Brain microvascular endothelial cell (primary cell): ENCODE measurements at places on chromosomes 7 and 10.
A peak's percentile ranks its signal among the peaks of the same experiment; 100 is the strongest.

- DNase-seq = peak; percentile 29
Observed at GRCh38 chr10:112967200-112967599, 17.2 kb downstream of the TCF7L2 start.

GRCh38 chr10:62745581-62745980 is 58.9 kb upstream of the ADO start:
- no peak for DNase-seq

DNA sequence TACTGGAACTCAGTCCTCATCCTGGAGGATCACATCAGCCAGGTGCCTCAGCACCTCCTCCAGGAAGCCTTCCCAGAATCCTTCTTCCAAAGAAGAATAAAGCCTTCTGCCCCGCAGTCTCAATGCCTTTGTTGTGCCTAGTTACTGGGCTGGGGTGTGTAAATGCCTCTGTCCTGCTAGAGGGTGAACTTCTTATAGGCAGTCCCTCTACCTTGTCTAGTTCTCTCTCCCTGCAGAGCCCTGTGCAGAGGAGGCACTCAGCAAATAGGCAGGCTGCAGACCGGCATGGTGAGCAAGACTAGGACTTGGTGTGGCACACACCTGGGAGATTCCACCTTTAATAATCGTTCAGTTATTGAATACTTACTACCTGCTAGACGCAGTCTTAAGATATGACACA is 104.7 kb upstream of the PCBD1 start:
- DNase-seq = no peak

DNA sequence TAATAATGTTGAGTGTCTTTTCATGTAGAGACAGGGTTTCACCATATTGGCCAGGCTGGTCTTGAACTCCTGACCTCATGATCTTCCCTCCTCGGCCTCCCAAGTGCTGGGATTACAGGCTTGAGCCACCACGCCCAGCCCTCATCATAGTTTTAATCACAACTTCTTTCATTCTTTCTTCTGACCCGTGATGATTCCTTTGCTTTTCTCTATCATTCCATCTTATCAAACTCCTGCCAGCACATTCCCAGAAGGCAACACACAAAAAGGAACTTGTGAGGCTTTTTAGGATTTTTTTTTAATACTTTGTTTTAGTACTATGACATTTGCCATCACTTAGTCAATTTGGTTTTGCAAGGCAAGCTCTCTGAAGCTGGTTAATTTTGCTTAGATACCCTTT is 77.5 kb upstream of the MEOX2 start:
- no peak for DNase-seq

DNA sequence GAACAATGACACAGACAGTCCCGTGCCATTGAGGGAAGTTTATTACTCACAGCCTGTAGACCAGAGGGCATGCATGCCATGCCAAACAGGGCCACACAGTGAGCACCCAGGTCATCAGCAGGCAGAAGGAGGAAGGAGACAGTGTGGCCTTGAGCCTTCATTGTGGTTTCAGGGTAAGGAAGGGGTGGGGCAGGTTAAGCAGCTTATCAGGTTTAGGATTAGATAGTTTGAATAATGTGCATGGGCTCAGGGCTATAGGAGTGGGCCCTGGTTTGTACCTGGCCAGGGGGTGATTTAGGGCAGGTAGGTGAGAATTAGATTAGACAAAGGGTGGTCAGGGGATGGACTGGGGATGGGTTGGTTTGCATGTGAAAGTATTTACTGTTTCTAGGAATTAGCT is 67.9 kb downstream of the ADCY1 start:
- no peak for DNase-seq

DNA sequence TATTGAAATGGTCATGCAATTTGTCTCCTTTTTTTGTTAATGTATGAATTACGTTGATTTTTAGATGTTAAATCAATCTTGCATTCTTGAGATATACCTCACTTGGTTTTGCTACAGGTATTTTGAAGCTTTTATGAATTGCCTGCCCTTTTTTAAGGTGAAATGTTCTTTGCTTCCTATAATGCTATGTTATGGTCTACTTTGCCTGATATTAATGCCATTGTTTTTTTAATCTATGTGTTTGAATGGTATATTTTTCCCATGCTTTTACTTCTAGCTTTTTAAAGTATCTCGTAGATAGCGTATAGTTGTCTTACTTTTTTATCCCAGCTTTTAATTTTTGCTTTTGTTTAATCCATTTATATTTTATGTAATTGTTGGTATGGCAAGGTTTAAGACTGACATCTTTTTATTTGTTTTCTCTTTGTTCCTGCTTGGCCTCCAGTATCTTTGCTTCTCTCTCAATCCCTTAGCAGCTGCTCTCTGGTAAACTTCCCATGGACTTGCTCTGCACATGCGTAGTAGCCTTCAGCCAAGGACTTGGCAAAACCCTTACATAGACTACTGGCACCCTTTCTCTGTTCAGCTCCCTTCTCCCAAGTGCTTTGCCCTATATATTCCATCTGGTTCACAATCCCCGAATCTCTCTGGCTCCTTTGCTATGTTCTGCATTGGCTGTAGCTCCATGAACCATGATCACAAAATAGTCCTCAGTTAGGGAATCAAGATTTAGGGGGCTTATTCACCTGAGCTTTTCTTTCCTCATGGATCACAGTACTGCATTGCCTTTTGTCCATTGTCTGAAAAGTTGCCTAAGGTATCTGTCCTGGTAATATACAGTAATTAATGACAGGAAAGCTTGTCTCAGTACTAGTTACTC is 8.4 kb downstream of the TRIM24 start:
- DNase-seq = no peak

DNA sequence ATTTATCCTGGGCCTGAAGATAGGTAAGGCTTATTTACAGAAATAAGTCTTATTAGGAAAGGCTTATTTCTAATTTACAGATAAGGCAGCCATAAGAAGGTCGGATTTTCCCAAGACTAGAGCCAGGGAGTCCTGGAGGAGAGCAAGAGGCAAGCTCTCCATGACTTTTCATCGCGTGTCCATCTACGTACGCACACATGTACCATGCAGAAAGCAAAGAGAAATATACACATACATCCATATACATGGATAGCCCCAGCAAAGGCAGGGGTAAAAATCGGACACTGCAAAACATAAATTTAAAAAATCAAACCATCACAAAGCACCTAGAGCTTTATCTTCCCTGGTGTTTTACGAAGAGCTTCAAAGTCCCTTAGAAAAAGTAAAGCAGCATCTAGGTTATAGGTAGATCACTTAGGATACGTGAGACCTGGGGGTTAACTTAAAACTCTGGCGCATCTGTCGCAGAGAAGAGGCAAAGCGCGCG is 25.8 kb upstream of the ZRANB1 start:
- DNase-seq = no peak

- peak; percentile 32 for DNase-seq
Observed at GRCh38 chr7:77199013-77199966, at the start of gene FGL2. FGL2 (minus strand) TSS chr7:77199819; CDS start chr7:77199793, 26 bp downstream.

GRCh38 chr10:77006836-77007511 is 630.6 kb downstream of the KCNMA1 start:
- no peak for DNase-seq

DNA sequence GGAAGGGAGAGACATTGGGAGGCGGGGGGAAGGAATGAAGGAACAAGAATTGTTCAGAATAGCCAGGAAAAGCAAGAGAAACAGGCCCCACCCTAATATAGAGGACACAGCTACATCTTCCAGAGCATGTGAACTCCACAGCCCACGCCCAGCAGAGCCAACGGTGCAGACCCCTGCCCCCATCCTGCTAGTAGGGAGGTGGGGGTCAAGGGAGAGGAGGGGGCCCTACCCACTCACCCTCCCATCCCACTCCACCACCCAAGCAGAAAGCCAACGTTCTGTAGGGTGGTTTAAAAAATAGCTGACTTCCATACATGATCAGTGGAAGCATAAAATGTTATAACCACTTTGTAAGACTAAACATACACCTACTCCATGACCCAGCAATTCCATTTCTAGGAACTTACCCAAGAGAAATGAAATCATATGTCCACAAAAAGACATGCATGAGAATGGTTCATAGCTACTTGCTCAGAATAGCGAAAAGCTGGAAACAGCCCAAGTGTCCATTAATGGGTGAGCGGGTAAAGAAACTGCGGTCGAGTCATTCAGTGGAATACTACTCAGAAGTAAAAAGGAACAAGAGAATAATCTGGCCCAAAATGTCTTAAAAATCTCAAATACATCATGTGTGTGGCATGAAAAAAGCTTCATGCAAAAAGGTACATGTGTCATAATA is 31.8 kb downstream of the CTBP2 start:
- DNase-seq = no peak

DNA sequence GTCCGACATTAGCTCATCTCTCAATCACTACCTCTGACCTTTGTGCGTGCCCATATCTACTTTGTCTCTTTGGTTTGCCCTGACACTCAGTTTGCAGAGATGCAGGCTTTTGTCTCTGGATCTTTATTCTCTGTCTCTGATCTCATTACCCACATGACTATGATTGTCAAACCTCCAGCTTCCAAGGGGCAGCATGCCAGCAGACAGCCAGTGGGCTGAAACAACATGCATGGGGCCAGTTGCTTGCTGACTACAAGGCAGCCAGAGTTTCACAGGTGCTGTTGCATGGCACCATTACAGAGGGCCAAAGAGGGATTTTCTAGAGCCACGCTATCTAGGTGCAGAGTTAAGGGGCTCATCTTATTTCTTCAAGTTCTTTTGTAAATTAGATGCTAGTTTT is 146.2 kb downstream of the SPAG6 start:
- DNase-seq = no peak

- peak; percentile 38 for DNase-seq
Observed at GRCh38 chr10:110852255-110852896, 19.4 kb upstream of the PDCD4 start.

DNA sequence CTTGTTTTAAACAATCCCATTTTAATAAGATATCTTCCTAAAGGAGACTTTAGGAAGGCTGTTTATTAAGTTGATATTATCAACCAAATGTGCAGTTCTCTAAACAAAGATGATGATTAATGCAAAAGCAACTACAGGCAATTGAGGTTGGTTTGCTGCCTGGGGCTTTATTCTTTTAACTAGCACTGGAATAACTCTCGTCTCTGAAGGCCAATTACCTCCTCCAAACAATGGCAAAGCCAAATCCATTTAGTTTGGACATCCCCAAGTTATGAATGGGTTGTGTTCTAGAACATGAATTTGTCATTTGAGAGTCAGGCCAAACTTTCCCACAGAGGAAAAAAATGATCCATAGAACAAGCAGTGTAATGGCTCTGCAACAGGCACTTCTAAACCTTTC is 114.1 kb downstream of the SLC16A9 start:
- no peak for DNase-seq

- no peak for DNase-seq
Observed at GRCh38 chr7:84633-85020, 107.7 kb upstream of the FAM20C start.

DNA sequence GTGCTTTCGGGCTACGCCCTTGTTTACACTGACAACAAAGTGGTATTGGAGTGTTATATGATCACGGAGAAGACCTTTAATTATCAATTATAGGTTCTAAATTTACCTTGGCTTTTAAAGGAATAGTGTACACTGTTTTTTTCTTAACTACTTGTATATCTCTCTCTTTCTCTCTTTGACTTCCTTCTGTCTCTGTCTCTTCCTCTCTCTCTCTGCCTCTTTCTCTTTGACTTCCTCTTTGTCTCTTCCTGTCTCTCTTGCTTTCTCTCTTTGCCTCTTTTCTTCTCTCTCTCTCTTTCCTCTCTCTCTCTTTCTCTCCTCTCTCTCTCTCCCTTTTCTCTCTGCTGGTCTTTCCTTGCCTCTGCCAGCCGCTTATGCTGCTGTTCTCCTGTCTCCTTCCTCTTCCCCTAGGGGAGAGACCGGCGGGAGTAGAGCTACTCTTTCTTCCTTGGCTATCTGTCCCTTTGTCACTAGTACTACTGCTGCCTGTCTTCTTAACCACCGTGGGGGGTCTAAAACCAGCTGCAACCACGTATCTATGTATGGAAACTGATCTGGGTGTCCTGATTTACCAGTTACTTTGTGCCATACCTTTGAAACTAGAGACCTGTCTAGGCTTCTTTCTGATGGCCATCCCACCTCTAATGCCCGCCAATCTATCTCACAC is 36.9 kb upstream of the GSDME start:
- DNase-seq = no peak

- no peak for DNase-seq
Observed at GRCh38 chr7:77426521-77427051, 10.4 kb upstream of the GSAP start.

DNA sequence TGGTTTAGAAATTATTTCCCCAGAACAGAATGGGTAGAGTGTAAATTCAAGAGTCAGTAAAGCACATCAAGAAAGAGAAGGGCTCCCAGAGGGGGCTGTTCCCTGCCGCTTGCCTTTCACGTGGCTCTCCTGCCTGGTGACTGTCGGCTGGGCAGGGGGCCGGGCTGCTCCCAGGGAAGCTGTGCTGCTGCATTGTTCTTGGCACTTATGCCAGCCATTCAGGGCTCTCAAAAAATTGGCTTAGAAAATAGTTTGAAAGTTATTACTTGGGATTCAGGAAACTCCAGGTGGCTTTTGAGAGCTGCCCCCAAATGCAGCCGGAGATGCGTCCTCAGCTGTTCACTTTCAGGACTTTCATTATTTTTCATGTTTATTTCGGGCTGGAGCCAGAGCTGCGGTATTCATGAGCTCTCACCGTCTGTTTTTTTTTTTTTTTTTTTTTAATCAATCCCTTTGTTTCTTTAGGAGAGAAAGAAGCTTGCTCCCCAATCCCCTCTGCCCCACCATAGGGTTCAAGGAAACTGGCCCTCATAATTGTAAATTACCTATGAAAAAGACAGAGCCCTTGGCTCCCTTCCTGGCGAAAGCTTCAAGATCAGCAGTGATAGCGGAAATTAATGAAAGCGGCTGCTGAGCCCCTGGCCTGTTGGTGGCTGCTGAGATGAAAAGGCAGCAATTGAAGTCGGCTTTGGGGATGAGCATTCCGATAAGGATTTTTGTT is 94.1 kb downstream of the SORCS3 start:
- DNase-seq = no peak

- DNase-seq = no peak
Observed at GRCh38 chr7:13028825-13029099, 341.3 kb downstream of the ARL4A start.

DNA sequence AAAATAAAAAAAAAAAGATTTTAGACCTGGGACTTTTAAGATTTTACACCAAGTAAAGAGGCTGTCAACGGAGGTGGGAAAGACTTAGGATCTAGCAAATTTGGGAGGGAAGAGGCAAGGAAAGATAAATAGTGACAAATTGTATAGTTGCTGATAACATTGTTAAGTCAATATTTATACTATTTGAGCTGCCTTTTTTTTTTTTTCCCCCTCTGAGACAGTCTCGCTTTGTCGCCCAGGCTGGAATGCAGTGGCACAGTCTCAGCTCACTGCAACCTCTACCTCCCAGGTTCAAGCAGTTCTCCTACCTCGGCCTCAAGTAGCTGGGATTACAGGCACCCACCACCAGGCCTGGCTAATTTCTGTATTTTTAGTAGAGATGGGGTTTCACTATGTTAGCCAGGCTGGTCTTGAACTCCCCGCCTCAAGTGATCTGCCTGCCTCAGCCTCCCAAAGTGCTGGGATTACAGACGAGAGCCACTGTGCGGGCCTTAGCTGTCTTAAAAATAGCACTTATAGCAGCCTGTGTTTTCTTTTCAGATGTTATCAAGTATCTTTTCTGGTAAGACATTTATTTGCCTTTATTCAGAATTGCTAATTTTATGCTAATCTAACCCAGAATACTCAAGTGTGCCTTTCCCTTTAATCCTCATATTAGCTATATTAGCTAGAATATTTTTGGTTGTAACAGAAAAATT is 94.5 kb downstream of the MMRN2 start:
- DNase-seq = no peak
